ENCODE measurements at places on chromosomes 3 and 15.

DNA sequence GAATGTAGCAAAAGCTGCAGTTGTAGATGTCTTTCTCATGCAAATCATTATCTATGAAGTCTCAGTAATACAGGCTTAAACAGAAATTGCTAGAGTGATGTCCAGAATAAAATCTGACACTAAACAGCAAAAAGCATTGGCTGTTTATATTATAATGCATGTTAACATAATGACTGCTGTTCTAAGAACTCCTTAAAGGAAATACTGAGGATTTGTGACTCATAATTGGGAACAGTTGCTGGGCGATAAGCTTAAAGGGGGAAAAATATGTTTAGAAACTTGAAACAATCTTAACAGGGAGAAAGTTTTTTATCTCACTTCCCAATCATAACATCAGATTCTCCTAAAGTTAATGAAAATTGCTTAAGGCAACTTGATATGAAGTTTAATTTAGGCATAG lies 17.5 kb downstream of the TIPARP start:
- DNase-seq: peak; percentile 52

GRCh38 chr3:59418836-59419235 lies 369.0 kb upstream of the CFAP20DC start:
- no peak for DNase-seq

GRCh38 chr3:167952969-167953368 lies 142.8 kb downstream of the GOLIM4 start:
- DNase-seq: no peak

GRCh38 chr15:40695469-40695890 lies 506 bp downstream of the RAD51 start:
- DNase-seq: no peak

GRCh38 chr3:156793400-156793799 lies 32.8 kb upstream of the LEKR1 start:
- no peak for DNase-seq

DNA sequence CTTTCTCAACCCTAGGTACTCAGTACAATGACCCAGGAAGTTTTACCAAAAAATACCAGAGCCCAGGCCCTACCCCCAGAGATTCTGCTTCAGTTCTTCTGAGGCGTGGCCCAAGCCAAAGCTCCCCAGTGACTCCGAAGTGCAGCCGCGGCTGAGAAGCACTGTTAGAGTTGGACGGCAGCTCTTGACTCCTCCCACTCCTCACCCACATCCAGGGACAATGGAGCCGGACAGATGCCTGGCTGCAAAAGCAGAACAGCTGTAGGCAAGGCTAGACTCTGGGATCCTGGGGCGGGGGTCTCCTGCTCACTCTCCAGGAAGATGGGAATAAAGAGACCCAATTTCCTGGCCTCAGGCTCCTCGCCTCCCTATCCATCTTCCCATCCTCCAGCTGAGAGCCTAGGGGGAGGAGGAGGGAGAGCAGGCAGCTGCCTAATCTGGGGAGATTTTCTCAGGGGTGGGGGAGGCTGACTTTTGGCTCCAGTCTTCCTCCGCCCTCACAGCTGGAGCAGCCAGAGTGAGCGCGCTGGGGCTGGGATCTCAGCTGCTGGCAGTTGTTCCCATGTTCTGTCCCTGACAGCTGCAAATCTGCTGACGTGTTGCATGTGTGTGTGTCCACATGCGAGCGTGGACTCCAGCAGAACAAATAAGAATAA lies 223.8 kb downstream of the OPA1 start:
- no peak for DNase-seq

DNA sequence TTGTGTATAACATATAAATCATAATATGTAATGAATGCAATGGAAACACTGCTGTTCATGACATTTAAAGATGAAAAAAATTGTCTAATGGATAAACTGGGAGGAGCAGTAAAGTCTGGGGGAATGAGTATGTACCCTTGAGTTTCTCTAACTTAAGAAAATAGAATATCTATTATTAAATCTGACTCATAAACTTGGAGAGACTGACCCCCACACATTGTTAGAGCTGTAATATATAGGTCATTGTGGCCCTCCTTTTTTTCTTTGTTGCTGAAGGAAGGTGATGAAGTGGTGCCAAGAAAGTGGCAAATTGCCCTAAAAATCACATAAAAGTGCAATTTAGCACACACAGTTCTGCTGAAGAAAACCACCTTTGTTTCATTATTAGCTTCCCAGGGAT lies 389.8 kb upstream of the RARB start:
- no peak for DNase-seq

- no peak for DNase-seq
These were observed 657.2 kb downstream of the FHIT start for GRCh38 chr3:60594025-60594424.

- no peak for DNase-seq
These were observed 81.4 kb upstream of the HES1 start for GRCh38 chr3:194054540-194054939.

- DNase-seq: no peak
These were observed 34.2 kb downstream of the ATP2B2 start for GRCh38 chr3:10471054-10471688.

DNA sequence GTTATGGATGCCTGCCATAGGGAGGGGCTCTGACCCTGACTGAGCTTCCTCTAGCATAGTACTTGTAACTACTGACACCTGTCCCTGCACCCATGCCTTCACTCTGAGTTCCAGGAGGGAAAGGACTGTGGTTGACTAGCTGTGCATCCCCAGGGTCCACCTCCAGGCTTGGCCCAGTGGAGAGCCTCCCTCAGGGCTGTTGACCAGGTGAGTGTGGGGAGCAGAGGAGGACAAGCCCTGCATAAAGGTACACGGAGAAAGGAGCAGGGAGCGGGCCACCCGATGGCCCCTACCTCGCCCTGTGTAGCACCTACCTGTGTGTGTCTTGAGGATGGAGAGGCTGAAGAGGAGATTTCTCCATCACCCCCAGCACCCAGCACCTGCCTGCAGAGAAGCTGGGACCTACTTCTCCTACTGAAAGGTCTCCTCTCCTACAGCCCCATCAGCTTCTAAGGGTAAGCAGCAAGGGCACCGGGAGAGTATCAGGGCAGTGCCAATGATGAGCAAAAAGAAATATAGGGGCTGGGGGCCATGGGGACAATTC lies 6.7 kb upstream of the LTF start:
- DNase-seq: no peak

- DNase-seq: no peak
These were observed 780 bp upstream of the ACAD9 start for GRCh38 chr3:128878556-128879124.

- DNase-seq: no peak
These were observed 2.8 kb upstream of the CPNE4 start for GRCh38 chr3:132037581-132037980.

DNA sequence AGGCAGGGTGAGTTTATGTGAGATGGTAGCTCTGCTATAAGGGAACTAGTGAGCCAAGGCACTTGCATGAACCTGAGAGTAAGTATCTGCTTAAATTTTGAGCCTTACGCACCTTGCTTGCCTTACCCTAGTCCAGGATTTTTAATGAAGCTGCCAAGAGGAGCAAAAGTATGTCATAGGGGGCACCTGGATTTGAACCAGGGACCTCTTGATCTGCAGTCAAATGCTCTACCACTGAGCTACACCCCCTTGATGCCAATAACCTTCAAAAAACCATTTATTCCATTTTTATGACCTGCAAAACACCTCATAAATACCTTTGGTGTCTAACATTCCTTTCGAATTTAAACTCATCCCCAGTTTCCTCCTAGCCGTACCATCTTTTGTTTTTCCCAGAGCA lies 88.3 kb upstream of the ACP3 start:
- DNase-seq: no peak

DNA sequence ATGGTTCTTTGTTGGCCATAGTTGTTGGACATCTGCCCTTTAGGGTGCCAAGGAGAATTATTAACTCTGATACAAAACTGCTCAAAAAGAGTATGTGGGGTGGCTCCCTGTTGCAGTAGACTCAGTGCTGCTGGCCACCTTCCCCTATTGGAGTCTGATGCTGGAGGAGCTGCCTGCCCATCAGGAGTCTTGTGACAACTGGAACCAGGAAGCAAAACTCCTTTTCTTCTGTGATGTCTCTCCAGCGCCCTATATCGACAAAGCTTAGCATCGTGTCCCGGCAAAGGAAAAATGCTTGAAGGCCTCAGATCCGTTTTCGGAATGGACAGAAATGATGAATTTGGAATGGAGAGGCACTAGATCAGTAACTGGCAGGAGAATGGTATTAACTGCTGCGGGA lies 23.5 kb downstream of the PAK2 start:
- DNase-seq: no peak

DNA sequence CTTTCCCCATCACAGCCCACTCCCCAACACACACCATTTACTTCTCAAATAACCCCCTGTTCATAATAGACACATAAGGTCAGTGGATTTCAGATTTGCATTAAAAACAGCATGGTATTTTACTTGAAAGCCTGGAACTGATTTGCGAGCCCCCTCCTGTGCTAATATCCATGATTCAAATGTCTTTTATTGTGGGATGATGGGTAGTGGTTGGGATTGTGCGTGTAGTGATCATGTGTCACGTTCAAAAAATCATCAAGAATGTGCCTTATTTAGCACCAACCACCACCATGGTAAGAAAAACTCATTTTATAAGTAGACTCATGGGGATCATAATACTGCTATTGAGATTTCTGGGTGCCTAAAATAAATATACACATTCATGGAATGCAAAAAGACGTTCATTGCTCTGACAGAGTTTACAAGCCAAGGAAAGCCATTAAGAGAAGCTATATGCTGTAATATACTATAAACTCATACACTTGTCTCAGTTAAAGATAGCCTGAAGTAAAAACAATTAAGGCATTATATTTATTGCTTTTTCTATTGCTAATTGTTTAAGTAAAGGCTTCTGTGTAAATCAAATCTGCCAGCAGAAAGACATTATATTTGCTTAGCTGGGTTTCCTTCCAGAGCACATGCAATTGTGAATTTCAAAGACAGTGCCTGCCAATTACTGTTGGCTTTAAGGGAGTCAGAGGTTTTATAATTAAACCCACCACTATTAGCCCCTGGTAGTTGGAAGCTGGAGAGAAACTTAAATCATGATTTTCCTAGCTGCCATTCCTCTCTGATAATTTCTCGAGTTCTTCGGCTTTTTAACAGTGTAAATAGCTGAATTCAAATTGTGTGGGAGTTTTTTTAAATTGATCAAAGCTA lies 4.0 kb downstream of the TRAT1 start:
- DNase-seq: no peak

DNA sequence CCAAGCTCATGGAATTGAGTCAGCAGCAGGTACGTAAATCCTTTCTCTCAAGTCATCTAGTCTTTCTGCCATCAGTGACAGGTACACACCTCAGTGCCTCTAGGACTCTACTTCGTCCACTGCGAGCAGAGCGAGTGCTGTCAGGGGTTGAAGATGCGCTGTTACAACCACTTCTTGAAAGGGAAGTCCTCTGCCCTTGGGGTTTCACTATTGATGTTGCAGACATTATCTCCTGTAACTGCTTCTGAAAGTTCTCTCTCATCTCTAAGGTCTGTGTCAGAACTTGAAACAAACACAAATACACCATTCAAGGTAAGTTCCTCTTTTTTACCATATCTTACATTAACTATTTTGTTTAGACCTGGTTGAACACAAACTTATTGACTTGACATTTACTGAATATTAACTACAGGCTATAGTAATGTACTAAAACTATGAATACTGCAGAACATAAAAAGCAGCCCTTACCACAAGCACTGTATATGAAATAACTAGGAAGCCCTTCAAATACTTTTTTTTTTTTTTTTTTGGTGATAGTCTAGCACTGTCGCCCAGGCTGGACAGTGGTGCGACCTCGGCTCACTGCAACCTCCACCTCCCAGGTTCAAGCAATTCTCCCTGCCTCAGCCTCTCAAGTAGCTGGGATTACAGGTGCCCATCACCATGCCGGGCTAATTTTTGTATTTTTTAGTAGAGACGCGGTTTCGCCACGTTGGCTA lies 41.5 kb downstream of the TOPBP1 start:
- DNase-seq: no peak

DNA sequence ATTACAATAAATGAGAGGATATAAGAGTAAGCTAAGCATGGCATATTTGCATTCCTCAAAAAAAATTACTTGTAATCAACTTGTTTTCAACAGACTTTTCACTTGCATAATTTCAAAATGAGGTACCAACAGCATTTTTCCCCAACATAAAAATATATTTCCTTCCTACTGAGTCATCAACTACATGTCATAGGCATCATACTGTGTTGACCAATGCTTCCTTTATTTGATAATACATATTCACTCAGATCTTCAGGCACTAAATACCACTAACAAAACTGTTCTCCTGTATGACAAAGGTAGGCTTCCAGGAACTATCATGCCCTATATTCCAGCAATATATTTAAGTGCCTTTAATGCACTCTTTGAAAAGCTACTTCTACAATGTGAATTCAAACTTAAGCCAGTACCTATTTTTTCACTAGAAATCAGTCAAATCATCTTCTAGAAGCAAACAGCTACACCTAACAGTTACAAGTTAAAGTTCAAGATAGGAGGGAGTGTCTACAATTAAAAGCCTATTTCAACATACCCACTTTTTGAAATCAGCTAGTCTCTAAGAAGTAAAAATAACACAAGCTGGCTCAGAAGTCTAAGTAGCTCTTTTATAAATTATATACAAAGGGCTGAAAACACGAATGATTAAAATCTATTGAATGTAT lies 11.3 kb downstream of the ADAM10 start:
- no peak for DNase-seq

- DNase-seq: no peak
These were observed 71.1 kb upstream of the PDZRN3 start for GRCh38 chr3:73695841-73696240.
